Right ventricle myocardium superior (tissue), 1 donor: ENCODE measurements at places on chromosomes 2 and 18.

DNA sequence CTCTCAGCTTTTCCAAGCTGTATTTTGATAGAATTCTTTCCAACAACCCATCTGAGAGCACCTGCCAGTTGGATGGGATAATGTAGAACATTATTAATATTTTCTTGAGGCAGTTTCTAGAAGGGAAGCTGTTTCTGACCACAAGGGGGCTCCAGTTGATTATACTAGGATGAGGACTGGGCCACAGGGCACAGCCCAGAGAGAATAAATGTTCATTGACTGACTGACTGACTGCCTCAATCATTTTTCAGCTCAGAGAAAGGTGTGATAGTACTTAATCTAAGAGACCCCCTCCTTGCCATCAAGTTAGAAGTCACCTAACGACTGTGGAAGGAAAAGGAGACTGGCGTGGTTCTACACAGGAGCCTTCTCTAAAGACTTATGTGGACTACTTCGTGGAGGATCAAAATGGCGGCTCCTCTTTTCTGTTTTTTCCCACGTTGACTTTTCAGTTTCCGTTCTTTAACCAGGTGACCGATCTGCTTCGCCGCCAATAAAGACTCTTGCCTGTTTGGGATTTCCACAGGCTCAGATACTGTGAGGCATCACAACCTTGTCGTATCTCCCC is 31.9 kb upstream of the CREG2 start:
- no peak for DNase-seq

DNA sequence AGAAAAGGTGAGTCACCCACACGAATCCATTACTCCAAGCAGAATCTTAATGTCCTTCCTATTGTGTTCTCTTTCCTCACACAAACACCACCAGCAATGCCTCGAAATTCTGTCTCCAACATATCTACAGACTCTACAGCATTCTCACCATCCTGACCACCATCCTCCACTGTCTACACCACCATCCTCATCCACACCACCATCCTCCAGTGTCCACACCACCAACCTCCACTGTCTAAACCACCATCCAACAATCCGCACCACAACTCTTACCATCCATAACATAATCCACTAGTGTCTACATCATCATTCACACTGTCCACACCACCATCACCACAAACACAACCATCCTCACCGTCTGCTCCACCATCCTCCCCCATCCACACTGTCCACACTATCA is 121.6 kb upstream of the ALKAL2 start:
- no peak for DNase-seq

GRCh38 chr2:47234456-47234855 is 79.3 kb upstream of the STPG4 start:
- no peak for DNase-seq

- no peak for DNase-seq
Observed at GRCh38 chr2:72993147-72993932, 76.0 kb downstream of the EMX1 start.

DNA sequence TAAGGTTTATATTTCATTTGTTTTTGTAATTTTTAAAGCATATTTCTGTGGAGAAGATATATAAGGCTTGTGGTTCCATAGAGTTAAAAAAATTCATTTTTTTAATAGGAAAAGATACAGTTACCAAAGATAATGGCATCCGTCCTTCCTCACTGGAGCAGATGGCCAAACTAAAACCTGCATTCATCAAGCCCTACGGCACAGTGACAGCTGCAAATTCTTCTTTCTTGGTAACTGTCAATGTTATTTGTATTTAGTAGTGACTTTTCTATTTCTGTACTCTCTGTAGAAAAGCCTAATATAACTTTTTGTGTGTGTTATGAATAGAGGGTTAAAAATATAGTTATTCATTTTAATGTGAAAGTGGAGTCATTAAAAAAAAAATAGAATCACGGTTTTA is 35.1 kb downstream of the HADHB start:
- no peak for DNase-seq
